ENCODE measurements at places on chromosomes 2 and 18. TPM values are rescaled to one million over a fixed set of nuclear protein-coding genes. Genes with fewer than 3 reads are reported as not detected.

TLX2 gene
- 0.10 TPM for total RNA-seq

MC2R gene
- total RNA-seq: under 0.01 TPM

SCG2 gene
- total RNA-seq: 0.42 TPM

TSN gene
- 58.1 TPM for total RNA-seq

LONRF2 gene
- 0.10 TPM for total RNA-seq

FSHR gene
- total RNA-seq: not detected

SLC16A14 gene
- total RNA-seq: 0.31 TPM

ONECUT2 gene
- not detected for total RNA-seq

COLEC12 gene
- 0.21 TPM for total RNA-seq

ANKRD62 gene
- not detected for total RNA-seq

VAMP8 gene
- 27.6 TPM for total RNA-seq
